CD4-positive, alpha-beta T cell (primary cell): ENCODE measurements at places on chromosomes 1 and 21.

- DNase-seq: no peak
These were observed 28.7 kb upstream of the DISP1 start for GRCh38 chr1:222786121-222786520.

GRCh38 chr1:218475275-218475674 lies 130.1 kb downstream of the TGFB2 start:
- DNase-seq: no peak

DNA sequence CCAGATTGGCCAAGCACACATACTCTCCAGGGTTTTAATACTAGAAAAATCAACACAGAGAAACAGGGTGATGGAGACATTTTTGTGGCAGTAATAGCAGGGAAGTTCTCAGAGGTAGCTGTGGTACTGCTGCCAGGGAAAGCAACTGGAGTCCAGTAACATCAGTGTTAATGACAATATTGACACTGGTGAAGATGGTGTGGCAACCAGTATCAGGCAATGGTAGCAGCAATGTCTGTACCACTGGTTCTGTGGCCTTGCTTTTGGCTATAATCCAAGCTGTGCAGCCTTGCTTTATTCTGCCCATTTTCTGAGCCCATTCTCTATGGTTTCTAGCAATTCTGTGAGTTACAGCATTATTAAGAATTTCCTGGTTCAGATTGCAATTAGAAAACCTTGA lies 1.6 kb upstream of the SNX7 start:
- no peak for DNase-seq

DNA sequence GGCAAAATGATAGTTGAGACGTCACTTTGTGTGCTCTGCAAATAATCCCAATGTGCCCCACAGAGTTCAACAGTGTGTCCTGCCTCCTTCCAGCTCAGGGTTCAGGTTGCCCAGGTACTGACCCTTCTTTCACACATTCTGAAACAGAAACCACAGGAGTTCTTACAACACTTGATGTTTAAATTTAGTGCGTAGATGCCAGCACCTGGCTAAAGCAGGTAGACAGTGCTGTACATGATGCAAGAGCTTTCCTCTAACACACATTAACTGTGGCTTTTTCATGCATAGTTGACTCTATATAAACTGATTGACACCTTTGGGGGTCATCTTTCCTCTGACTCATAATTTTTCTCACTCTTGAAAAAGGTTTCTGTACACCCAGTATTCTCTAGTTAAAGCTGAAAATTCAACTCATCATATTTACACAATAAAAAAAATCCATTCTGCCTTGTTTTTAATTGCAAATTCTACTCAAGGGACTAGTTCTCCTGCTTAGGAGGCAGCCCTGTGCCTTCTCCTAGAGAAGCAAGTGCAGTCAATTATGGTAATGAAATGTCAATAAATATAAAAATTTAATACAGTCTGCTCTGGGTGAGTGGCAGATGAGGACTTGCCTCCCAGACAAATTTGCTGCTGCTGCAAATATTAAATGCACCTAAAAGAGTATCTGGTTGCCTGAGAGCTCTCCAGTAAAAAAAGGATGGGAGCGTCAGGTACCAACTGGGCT lies 91.4 kb downstream of the NR5A2 start:
- no peak for DNase-seq

GRCh38 chr1:55378582-55378981 lies 163.4 kb upstream of the USP24 start:
- no peak for DNase-seq
